ENCODE measurements at places on chromosomes 2 and 18. TPM values are rescaled to one million over a fixed set of nuclear protein-coding genes. Genes with fewer than 3 reads are reported as not detected.

The CAMKMT gene
- 5.0 TPM for total RNA-seq

The SOWAHC gene
- 61.0 TPM for total RNA-seq

The SUPT7L gene
- total RNA-seq: 18.2 TPM

The MDH1B gene
- not detected for total RNA-seq

The RESP18 gene
- total RNA-seq: not detected

The EVX2 gene
- not detected for total RNA-seq

The SERPINB12 gene
- total RNA-seq: not detected

The ANKRD23 gene
- total RNA-seq: 0.78 TPM

The SLC8A1 gene
- 6.8 TPM for total RNA-seq

The DNAH7 gene
- total RNA-seq: not detected

The MOGAT1 gene
- total RNA-seq: not detected

The ALPI gene
- total RNA-seq: not detected

The RGPD4 gene
- not detected for total RNA-seq

The ALK gene
- not detected for total RNA-seq

The NGEF gene
- total RNA-seq: 0.04 TPM

The C2orf74 gene
- total RNA-seq: 13.7 TPM

The WDR35 gene
- total RNA-seq: 5.7 TPM

The CHRNG gene
- total RNA-seq: not detected

The CRYBA2 gene
- not detected for total RNA-seq

The SH3RF3 gene
- 0.57 TPM for total RNA-seq

The ACSL3 gene
- total RNA-seq: 89.9 TPM

The CIB4 gene
- total RNA-seq: not detected

The MEP1B gene
- total RNA-seq: not detected

The MBD5 gene
- total RNA-seq: 10.7 TPM

The SMAD7 gene
- total RNA-seq: 12.1 TPM

The C2orf80 gene
- total RNA-seq: not detected

The TDRD15 gene
- total RNA-seq: not detected

The CEBPZOS gene
- total RNA-seq: 17.2 TPM

The INPP5D gene
- total RNA-seq: 21.6 TPM

The BMP10 gene
- total RNA-seq: not detected

The CNRIP1 gene
- total RNA-seq: 0.61 TPM

The POTEJ gene
- total RNA-seq: not detected

The BOK gene
- total RNA-seq: 41.2 TPM

The OTX1 gene
- total RNA-seq: 2.9 TPM

The LAMA1 gene
- 20.2 TPM for total RNA-seq
